ENCODE measurements at places on chromosomes 11 and 22.

GRCh38 chr11:113286009-113286408, 28.4 kb upstream of the TTC12 start:
- DNase-seq = no peak

DNA sequence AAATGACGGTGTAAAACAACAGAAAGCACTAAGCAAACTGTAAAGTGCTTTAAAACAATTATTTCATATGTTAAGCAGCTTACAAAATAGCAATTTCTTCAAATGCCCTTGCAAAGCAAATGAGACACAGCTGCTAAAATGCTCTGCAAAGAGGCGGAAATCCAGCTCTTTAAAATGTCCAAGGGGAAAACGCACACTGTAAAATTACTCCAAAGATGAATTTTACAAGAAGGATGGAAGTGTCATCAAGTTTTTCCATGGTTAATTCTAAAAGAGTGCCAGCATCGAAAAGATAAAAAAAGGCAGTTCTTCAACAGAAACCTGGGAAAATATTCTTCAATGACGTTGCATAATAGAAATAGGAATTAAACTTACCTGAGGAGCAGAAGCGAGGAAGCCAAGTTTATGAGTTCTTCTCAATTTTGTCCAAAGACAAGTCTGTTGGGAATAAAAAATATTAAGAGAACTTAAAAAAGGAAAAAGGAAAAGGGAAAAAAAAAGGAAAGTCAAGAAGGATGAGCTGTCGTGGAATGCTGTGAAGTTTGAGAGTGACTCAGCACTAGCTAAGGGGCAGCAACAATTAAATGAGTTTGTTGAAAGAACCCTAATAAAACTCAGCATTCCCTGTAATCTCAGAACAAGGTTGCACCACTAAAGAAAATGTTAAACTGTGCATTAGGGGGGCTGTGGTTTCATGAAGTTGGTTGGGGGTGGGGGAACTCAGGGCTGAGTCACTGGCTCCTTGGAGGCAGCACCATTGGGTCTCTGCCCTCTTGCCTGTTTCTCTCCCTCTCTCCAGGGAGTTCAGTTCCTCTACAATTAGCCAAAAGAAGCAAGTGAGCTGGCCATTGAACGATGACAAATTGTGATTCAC, 64.2 kb upstream of the BLID start:
- no peak for DNase-seq

- DNase-seq = no peak
These were observed 7.5 kb upstream of the NLRP6 start for GRCh38 chr11:270451-271318.

GRCh38 chr11:5364214-5364613, 12.9 kb downstream of the OR51B6 start:
- peak; percentile 19 for DNase-seq

- no peak for DNase-seq
These were observed 53.5 kb upstream of the MYEOV start for GRCh38 chr11:69240332-69241074.

DNA sequence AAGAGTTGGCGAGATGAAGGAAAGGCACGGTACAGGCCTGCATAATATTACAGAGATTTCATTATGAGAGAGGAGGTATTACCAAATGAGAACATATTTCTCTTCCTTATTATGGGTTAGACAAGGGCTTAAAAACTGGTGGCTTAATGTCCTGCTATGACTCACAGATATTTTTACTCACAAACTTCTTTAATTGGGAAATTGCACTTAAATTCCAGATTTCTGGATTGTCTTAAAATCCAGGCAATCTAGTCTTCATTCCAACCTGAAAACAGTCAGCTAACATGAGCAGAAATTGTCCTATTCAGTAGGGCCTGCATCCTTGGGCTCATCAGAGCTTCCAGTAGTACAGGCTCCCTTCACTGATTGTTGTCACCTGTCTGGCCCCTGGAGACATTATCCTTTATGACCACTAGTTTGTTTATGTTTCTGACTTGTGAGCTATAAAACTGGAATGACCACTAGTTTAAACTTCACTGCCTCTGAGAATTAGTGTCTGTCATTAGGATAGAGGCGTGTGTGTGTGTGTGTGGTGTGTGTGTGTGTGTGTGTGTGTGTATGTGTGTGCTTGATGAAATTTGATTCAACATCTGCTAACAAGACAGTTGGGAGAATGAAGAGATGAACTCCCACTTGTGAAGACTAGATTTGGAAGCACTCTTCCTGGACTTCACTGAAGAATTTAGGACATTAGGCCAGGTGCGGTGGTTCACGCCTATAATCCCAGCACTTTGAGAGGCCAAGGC, 25.1 kb downstream of the DBX1 start:
- DNase-seq = no peak

- DNase-seq = no peak
These were observed 49.2 kb downstream of the KREMEN1 start for GRCh38 chr22:29122041-29122440.

GRCh38 chr11:97516688-97517087, 1126.9 kb downstream of the JRKL start:
- DNase-seq = no peak

GRCh38 chr11:74135127-74135840, 35.5 kb downstream of the C2CD3 start:
- no peak for DNase-seq

DNA sequence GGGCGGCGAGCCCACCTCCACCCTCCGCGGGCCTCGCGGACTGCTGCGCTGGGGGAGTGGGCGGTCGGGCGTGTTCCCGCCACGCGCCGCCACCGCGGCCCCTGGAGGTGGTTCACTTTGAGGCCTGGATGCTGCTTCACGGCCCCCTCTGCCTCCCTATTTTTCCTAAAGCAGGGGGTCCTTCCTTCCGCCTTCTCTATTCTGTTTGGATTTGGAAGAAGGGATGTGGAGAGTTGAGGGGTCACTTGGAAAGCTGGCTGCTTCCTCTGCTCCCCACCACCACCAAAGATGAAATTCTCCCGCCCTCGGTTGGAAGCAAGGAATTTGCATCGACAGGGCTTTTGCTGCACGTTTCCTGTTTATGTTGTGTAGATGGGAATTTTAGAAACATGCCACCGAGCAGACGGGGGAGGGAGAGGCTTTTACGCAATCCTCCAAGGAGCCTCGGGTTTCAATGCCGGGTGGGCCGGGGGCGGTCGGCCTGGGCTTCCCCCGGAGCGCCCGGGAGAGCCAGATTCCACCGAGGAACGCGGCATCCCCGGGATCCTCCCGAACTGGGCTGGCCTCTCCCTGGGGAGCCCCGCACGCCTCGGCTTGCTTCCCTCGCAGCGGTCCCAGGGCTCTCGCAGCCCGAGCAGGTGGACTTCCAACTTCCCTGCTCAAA, 403 bp upstream of the SBF2 start:
- DNase-seq = no peak

- DNase-seq = no peak
These were observed 43.0 kb downstream of the DBX1 start for GRCh38 chr11:20117291-20117690.

- no peak for DNase-seq
These were observed 27.4 kb downstream of the RRAS2 start for GRCh38 chr11:14331476-14332136.

DNA sequence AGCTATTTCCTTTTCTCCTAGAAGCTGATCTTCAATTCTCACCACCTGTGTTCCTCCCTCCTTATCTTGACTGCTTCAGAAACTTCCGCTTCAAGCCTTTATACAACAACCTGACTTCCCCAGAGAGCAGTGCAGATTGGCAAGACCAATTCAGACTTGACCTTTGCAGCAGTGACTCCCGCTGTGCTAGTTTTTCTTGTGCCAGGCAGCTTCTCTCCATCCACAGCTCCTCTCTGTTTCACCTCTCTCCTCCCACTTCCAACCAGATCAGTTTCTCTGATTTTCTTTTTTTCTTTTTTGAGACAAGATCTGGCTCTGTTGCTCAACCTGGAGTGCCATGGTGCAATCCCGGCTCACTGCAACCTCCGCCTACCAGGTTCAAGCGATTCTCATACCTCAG, 74.3 kb downstream of the GRAMD1B start:
- no peak for DNase-seq

- no peak for DNase-seq
These were observed 87.7 kb upstream of the RTL6 start for GRCh38 chr22:44585559-44586350.

GRCh38 chr11:106022795-106023275, 795 bp upstream of the MSANTD4 start:
- DNase-seq = no peak

DNA sequence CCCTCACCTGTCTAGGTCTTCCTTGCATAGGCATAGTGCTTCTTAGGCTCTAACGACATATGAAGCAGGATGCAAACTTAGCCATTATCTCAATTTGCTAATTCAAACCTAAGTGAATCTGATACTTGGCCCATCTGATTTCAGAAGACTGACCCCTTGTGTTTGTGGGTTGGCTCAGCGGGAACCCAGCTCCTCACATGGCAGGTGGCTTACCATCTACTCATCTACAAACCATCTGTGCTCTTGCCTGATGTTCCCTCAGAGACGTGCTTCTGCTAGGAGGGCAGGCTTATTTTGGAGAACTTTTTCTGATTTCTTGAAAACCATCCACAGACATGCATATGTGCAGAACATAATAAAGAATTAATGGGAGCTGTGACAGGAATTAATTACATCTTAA, 15.2 kb downstream of the ELMOD1 start:
- DNase-seq = no peak

DNA sequence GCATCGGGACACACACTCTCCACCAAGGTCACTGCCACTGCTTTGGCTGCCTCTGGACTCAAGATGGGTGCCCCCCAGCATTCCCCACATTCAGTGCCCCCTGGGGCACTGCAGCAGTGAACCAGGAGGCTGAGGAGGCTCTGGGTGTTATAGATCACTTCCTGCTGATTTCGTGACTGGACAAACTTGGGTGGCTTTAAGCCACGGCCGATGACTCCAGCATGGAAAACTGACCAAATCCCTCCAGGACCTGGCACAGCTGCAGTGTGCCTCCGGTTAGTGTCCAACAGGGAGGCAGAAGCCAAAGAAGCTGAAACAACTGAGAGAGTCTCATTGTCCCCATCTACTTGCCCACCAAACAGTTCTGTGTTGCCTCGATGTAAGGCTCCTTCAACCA, 1.2 kb upstream of the GANAB start:
- DNase-seq = no peak

DNA sequence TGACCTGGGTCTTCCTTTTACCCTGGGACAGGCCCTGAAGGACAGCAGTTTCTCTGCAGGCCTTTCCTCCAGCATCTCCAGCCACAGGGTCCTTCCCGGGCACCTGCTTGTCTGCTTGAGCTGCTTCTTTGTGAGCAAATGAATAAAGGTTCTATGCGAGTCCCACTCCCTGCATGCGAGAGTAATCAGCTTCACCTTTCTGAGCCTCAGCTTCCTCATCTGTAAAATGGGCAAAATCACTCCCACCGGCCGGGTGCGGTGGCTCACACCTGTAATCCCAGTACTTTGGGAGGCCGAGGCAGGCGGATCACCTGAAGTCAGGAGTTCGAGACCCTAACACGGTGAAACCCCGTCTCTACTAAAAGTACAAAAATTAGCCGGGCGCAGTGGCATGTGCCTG, 31.1 kb downstream of the IFT27 start:
- no peak for DNase-seq

- DNase-seq = no peak
These were observed at the start of gene GNAZ for GRCh38 chr22:23070418-23071229. GNAZ (plus strand) TSS chr22:23070519; CDS start chr22:23095696, 25,177 bp downstream.

GRCh38 chr11:111336582-111337256, 38.4 kb downstream of the POU2AF3 start:
- DNase-seq = peak; percentile 23

DNA sequence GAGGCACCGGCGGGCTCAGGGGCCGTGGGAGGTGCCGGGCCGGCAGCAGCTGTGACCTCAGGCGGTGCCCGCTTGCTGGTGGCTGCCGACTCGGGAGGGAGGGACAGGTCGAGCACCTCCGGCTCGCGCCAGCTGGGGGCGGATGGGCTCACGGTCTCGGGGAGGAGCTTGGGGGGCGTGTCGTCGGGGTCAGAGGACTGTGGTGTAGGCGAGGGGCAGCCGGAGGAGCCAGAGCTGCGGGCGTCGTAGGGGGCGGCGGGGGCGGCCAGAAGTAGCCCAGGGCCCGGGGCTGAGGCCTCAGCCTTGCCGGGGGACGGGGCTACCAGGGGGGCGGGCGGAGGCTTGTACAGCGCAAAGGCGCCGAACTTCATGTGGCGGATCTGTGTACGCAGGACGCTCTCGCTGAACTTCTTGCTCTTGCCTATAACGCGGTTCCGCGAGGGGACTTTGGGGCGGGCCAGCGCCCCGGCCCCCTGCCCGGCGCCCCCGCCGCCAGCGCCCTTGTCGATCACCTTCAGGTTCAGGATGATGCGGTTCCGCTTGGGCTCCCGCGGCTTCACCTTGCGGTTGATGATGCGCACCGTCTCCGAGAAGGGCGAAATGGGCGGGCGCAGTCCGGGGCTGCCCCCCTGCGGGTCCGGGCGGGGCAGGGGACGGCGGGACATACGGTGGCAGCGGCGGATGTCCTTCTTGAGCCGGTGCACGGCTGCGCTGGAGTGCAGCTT, 5.5 kb downstream of the CBX6 start:
- no peak for DNase-seq

GRCh38 chr22:21641417-21641788, 699 bp upstream of the SDF2L1 start:
- no peak for DNase-seq

- no peak for DNase-seq
These were observed 57.5 kb downstream of the BCR start for GRCh38 chr22:23237841-23238240.

- no peak for DNase-seq
These were observed 20.7 kb upstream of the NAV2 start for GRCh38 chr11:19691815-19692500.

DNA sequence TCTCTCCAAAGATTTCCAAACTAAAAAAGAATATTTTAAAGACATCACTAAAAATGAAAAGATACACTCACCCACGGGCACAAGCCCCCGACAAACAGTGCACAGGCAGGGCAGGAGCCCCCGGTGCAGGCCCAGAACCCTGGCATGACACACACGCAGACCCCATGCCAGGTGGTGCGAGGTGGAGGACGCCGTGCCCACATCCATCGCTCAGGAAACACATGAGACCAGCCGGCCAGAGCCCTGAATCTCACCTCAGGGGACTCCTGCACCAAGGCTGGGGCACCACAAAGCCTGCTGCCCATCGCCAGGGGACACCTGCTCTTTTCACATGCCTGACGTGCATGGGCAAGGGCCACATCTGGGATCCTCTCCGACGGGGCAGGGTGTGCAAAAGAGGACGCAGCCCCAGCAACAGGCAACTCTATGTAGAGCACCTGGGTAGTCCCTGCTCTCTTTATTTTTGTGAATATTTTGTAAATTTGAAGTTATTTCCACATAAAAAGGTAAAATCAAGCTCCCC, 13.4 kb downstream of the BRD1 start:
- DNase-seq = no peak

GRCh38 chr11:59755701-59756557, 753 bp downstream of the STX3 start:
- DNase-seq = peak; percentile 26
